ENCODE measurements at places on chromosomes 13 and 19. TPM values are rescaled to one million over a fixed set of nuclear protein-coding genes. Genes with fewer than 3 reads are reported as not detected.

DNA sequence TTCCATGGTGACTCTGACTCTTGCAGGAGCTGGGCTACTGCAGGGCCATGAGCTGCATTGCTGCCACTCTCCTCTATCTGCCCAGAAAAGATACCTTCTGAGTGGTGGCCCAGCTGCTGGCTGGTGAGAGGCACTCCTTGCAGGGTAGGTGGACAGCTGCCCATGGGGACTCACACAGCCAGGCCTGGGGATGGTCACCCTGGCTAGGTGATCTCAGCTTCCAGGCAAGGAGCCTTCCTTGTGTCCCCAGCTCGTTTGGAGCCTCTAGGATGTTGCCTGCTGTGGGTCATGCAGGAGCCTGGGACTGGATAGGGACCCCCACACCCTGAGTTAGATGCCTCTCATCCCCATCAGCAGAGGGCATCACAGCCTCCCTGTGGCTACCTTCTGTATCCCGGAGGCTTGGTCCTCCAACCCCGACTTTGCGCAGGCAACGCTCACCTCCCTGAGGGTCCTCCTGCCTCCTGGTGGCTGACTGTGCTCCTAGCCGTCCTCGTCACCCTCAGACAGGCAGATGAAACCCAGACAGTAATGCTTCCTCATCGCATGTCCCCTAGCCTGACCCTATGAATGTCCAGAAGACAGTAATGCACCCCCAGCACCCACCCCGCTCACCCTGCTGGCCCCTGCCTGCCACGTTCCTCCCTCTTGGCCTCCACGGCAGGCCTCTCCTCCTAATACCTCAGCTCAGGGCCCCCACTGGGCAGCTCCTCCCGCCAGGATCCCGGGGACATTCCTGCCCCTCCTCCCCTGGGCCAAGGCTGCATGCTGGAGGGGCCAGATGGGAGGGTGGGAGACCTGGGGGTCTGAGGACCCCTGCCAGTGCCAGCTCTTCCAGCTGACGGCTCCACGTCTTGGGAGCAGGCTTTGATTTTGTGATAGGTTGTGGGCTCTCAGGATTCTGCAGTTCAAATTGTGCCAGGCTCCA lies 13.6 kb upstream of the ZNF14 start:
- DNase-seq: no peak

- no peak for DNase-seq
Measured at GRCh38 chr19:21569494-21569865, 64.1 kb downstream of the ZNF429 start.

DNA sequence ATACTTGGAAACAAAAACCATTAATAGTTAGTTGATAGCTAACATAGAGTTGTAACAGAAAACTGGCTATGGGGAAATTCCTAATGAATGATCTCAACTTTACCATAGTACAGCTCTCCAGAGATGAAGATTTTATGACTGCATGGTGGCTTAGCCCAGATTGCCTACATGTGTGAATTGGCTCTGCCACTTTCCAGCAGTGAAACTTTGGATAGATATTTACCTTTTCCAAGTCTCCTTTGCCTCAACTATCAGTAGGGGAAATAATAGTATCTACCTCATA lies 161.1 kb downstream of the LACC1 start:
- DNase-seq: no peak

- DNase-seq: no peak
Measured at GRCh38 chr13:107070792-107071191, 502.9 kb upstream of the ARGLU1 start.

GRCh38 chr19:54684527-54684926 lies 21.7 kb downstream of the LILRB4 start:
- DNase-seq: peak; percentile 25

DNA sequence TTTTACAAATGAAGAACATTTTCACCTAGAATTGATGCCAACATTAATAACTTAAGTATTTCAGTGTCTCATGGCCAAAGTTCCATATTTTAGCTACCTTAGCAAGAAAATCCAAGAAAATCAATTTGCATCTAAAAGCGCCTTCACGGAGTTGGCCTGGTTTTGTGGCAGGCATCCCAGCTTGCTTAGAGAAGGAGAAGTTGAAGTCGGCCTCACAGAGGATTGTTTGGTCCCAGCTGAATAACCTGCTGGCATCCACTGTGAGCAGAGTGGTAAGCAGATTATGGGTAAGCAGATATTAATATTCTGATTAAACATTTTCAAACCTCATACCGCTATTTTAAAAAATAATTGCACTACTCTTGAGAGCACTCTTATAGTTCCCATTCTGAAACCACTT lies 62.3 kb upstream of the STARD13 start:
- DNase-seq: no peak

GRCh38 chr13:55214841-55215345 lies 1925.8 kb upstream of the PRR20A start:
- no peak for DNase-seq

Gene CEACAM21
- total RNA-seq: not detected

Gene SYCN
- not detected for total RNA-seq

Gene KLF1
- total RNA-seq: not detected

Gene CLDND2
- total RNA-seq: not detected

Measured in LHCN-M2 (cell line).